Central memory CD8-positive, alpha-beta T cell (primary cell): ENCODE measurements at places on chromosomes 4 and X.

DNA sequence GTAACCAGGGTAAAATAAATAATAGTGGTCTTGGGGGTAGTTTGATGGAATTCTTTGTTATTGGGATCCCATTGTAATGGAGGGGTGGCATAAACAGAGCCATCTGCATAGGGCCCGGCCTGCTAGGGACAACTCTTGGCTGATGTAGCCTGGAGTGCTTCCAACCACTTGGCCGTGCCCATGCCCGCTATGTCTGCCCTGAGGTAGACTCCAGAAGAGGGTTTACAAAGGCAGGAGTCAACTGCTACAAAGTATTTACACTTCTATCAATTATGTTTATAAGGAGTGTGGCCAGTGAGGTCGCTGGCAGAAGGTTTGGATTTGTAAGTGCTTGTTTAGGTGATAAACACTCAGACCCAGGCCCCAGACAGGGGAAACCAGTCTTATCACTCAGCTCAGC is 8.1 kb downstream of the RASL11B start:
- DNase-seq = no peak
- no peak overlapping the region for H3K27ac ChIP-seq
- H3K27me3 ChIP-seq = no peaks in the 10 kb centered on the region
- H3K4me1 ChIP-seq = no peaks in the 10 kb centered on the region

- no peak overlapping the region for H3K4me3 ChIP-seq
- H3K27ac ChIP-seq = no peak overlapping the region
- no peaks in the 10 kb centered on the region for H3K36me3 ChIP-seq
- DNase-seq = no peak
- no peaks in the 10 kb centered on the region for H3K4me1 ChIP-seq
Observed at GRCh38 chr4:129335818-129336217, 239.9 kb downstream of the C4orf33 start.

DNA sequence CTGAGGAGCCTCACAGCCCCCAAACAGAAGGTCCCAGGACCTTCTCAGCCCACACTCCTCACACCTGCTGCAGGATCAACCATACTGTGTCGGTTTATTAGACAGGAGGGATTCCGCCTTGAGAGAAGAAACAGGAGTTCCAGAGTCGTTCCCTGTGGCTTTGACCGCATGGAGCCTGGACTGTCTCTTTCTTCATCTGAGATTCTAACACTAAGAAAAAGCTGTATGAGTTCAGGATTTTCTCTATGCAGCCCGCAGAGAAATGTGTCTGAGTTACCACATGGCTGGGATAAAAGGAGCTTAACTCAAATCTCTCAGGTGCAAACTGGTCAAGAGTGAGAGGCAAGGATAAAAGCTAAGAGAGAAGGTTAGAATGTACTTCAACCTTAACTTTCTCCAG is 126.7 kb downstream of the AFAP1 start:
- H3K36me3 ChIP-seq = peaks cover 20% of the 10 kb centered on the region
- no peaks in the 10 kb centered on the region for H3K4me1 ChIP-seq
- no peaks in the 10 kb centered on the region for H3K27me3 ChIP-seq
- H3K4me3 ChIP-seq = no peak overlapping the region
- H3K27ac ChIP-seq = no peak overlapping the region
- no peak for DNase-seq

- DNase-seq = no peak
- no peaks in the 10 kb centered on the region for H3K36me3 ChIP-seq
- peaks cover 17% of the 10 kb centered on the region for H3K27me3 ChIP-seq
- no peaks in the 10 kb centered on the region for H3K4me1 ChIP-seq
- H3K27ac ChIP-seq = no peak overlapping the region
Observed at GRCh38 chrX:118904218-118904617, 70.2 kb upstream of the LONRF3 start.

- no peaks in the 10 kb centered on the region for H3K4me1 ChIP-seq
- no peak for DNase-seq
- no peak overlapping the region for H3K4me3 ChIP-seq
- no peaks in the 10 kb centered on the region for H3K36me3 ChIP-seq
Observed at GRCh38 chrX:38991656-38992440, 190.6 kb downstream of the MID1IP1 start.
